Cerebellar nuclear complex (tissue), 1 donor: ENCODE measurements at places on chromosomes 12 and 14.

DNA sequence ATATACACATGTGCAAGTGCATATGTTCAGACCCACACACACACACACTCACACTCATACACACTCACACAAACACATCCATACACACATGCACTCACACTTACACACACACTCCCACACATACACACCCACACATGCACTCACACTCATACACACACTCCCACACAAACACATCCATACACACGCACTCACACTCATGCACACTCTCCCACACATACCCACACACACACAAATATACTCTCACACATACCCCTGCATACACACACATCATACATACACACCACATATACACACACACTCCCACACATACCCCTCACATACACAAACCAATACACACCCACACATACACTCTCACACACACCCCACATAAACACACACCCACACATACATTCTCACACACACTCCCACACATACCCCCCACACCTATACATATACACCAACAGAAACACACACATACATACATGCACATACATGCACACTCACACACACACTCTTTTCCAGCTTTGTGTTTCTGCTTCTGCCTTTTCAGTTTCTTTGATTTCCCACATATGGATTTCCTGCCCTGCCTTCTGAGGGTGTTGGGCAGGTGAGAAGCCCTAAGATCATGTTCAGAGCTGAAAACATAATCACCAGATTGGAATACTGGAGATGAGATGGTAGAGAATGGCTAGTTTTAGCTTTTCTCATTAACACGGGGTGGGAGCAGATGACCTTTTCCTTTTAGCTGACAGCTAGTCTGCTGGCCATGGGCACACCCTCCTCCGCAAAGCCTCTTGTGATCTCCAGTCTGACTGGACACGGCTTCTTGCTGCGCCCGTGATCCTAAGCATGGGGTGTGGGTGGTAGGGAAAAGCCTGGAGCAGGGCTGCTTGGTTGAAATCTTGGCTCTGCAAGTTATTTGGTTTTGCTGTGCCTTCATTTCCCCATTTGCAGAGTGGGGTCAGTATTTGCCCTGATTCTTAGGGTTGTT, 214.0 kb downstream of the CHST11 start:
- no peak for DNase-seq

DNA sequence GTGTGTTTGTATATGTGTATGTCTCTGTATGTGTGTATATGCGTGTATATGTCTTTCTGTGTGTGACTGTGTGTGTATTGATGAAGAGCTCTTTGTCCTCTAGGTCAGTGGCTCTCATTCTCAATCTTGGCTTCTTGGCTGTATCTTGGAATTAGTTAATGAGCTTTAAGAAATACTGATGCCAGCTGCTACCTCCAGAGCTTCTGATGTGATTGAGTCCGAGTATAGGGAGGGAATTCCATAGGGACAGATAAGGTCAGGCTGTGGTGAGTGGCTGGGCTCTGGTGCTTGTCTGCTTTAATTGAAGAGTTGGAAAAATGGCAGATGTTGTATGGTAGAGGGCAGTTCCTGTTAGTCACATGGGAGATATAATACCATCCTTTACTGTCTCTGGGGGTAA, 140.1 kb downstream of the C12orf75 start:
- DNase-seq = no peak

DNA sequence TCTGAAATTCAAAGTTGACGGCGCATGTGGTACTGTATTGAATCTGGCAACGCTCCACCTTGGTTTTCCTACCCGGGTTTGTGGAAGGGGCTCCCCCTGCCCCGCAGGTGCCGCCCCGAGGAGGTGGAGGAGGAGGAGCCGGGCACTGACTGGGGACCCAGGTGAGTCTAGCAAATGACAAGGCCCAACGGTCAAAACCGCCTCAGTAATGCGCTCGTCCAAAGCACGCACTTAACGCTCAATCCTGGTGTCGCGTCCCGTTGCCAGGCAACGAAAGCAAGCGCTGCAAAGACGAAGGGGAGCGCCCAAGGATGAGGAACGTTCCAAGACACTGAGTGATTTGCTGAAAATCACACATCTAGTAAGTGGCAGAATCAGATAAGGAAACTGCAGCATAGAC, 24.0 kb upstream of the CLEC4E start:
- no peak for DNase-seq

DNA sequence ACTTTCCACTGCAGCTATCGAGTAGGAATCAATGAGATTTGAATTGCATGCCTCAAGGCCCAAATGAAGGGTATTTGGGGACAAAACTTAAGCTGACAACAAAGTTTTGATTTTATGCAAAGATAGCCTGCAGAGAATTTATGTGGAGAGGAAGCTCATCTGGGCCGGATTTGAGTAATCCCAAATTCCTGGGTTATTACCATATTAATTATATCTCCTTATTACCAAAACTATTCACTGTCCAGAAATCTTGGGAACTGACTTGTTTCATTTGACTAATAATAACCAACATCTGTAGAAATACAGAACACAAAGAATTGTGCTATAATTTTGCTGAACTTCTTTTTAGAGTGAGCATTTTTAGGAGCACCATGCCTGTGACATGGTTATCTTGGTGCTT, 70.4 kb downstream of the KITLG start:
- DNase-seq = no peak

GRCh38 chr12:1510056-1510812, 84.1 kb downstream of the FBXL14 start:
- no peak for DNase-seq

DNA sequence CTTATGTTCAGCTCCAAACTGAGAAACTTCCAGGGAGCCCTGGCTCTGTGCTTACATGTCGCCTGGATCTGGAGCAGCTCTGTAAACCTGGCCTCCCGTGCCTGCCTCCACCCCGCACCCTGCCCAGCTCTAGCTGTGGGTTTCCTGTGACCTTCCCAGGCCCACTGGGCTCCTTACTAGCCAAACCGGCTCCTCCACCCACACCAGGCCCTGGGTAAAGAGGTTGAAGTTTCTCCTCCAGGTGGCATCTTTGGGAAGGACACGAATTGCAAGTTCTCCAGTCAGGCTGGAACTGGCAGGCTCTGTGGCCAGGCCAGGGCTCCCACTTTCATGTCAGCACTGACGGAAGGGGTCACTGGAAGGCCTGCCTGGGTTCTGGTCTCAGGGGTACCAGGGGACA, 60.9 kb upstream of the ZFP36L1 start:
- no peak for DNase-seq

DNA sequence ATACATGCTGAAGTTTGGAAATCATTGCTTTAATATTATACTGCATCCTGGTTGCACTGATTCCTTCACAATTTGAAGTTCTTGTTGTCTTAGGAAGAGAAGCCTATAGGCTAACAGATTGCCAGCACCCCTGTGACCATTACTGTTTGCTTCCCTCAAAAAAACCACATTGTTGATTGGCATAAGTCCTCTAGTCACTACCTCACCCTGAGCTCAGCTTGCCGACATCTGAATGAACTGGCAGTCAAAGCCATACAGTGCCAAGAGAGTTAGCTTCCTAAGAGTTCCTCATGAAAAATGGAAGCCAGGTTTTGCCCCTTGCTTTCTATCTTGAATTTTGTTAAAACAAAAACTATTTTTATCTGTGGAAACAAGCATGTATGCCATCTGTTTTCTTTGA, 276.1 kb downstream of the SYT1 start:
- no peak for DNase-seq

GRCh38 chr12:67759829-67760228, 111.3 kb downstream of the DYRK2 start:
- DNase-seq = no peak

- no peak for DNase-seq
Observed at GRCh38 chr12:65330331-65330730, 51.8 kb downstream of the MSRB3 start.

DNA sequence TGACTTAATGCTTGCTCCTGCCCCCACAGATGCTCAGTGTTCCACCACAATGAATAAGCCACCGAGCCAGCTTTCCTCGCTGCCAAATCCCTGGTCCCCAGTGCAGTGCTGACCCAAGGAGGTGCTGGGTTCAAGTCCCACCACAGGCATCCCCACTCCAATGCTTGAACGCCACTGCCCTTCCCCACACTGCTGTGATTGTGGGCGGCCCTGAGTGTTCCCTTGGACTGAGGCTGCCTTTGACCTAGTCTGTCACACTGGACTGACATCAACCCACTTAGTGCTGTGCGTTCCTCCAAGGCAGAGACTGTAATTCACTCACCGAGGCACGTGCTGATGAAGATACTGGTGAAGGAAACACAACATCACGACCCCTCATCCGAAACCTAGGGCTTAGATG, 83.4 kb upstream of the TMCC3 start:
- DNase-seq = no peak

DNA sequence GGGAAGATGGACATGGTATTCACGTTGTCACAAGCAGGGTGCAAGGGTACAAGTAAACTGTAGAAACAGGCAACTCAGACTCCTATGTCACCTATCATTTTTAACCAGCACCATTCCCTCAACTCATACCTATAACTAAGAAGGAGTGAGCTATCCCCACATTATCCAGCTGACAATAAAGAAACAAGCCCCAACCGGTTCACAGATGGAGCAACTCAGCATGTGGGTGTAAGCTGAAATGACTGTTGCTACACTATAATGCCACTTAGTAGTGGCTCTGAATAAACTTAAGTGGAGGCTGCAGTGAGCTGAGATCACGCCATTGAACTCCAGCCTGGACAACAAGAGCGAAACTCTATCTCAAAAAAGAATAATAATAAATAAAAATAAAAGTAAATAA, 829.5 kb upstream of the MDGA2 start:
- DNase-seq = no peak

- DNase-seq = peak; percentile 28
Observed at GRCh38 chr12:104524034-104524832, 67.5 kb downstream of the CHST11 start.

DNA sequence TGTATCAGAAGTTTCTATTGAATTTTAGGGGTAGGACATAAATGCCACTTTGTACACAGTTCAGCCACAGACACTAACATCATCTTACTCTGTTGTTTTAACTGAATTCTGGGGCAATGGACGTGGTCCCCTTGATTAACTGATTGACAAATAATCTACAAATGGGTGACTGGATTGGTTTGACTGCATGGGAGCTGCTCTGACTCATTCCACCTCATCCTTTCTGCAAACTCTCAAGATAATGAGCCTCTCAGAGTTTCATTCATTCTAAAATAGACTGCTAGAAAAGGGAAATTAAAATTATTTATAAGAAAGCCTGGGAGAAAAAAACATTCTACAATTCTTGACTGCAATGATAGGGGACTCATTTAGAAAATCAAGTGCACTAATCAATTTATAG, 570.4 kb upstream of the SEL1L start:
- no peak for DNase-seq

GRCh38 chr14:61153431-61153830, 127.7 kb downstream of the TMEM30B start:
- no peak for DNase-seq

GRCh38 chr12:76866151-76866567, 12.7 kb downstream of the CSRP2 start:
- no peak for DNase-seq

- DNase-seq = no peak
Observed at GRCh38 chr12:68765696-68766095, 19.7 kb downstream of the SLC35E3 start.

DNA sequence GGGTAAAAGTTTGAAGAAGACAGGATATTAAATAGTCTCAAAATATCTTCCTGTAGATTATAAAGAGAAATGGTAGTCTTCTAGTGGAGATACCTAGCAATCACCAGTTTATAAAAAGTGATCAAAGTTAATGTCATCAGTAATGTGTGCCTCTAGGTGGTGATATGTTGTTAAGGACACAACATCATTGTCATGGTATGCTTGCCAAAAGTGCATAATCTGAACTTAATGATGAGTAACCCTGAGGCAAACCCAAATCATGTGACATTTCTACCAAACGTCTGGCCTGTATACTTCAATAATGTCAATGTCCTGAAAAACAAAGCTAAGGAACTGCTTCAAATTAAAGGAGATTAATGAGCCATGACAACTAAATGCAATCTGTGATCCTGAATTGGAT, 214.7 kb downstream of the PHLDA1 start:
- DNase-seq = no peak

GRCh38 chr12:65083581-65083980, 37.5 kb downstream of the WIF1 start:
- DNase-seq = no peak

DNA sequence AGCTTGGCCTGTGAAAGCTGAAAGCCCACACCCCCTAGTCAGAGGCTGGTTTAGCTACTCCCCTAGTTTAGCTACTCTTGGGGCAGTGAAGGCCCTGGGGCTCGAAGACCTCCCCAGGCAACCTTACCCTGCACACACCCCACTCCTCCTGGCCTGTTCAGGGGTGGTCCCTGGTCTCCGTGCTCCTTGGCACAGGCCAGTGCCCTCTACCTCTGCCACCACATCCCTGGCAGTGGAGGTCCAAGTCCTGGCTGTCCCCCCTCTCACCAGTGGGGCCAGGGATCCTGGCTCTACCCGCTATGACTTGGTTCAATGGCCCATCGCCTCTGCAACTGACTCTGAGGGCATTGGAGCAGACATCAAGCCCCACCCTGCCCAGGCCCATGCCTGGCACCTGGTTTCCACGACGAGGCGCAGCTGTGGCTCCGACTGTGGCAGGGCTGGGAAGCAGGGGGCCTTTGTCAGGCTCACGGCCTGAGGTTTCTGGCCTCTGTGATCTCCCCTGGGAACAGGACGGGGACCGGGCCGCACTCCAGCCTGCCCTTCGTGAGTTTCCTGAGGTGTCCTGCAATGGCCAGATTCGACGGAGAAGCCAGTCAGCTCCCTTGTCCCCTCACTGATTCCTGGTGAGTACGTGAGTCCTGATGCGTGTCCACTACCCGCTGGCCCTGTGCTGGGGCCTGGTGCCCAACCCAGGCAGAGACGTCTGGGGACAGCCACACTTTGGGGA, 5.7 kb downstream of the TMEM121 start:
- DNase-seq = no peak

DNA sequence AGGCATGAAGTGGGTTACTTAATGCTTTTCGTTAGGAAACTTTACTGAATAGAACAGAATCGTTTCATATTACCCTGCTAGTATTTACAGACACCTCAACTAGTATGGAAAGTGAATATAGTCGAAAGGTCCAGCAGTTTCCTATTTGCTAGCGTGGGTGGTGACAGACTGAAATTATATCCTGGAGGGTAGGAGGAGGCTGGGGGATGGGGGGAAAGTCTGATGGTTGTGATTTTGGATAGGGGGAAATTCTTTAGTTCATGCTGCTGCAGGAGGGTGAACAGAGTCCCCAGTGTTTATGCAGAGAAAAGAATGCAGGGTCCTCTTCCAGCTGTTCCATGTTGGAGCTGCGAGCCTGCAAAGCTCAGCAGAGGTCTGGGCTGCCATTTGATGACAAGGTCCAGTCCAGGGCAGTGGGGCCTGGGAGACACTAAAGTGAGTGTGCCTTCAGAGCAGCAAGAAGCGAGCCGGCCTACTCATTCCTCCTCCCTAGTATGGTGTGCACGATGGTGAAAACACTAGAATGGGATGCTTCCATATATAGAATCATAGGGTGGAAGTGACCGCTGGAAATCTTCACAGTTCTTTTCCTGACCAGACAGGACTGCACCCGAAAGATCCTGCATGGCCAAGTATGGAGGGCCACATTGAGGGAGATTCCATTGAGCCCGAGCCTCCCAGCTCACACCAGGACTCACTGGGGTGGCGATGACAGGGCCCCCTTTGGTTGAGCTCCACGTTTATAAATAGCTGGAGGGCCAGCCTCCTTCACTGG, 2.1 kb downstream of the SAMD4A start:
- no peak for DNase-seq

GRCh38 chr12:91914701-91915100, 230.9 kb downstream of the BTG1 start:
- no peak for DNase-seq
